ENCODE measurements at places on chromosomes 5 and 9.

DNA sequence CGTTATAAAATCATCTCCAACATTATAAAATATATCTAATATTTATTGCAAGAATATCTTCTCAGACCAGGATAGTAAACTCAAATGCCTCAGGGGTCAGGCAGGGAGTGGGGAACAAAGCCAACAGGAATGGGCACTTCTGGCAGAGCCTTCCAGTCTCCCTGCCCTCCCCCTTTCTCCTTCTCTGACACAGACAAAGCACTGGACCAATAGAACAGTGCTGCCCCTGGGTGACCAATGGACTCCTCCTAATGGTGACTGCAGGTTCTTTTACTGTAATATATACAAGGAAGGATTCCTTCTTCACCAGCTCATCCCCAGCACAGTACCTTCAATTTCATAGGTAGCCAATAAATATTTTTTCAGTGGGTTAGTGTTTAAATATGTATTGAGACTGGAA lies 31.1 kb upstream of the MAMDC2 start:
- DNase-seq, result no peak

DNA sequence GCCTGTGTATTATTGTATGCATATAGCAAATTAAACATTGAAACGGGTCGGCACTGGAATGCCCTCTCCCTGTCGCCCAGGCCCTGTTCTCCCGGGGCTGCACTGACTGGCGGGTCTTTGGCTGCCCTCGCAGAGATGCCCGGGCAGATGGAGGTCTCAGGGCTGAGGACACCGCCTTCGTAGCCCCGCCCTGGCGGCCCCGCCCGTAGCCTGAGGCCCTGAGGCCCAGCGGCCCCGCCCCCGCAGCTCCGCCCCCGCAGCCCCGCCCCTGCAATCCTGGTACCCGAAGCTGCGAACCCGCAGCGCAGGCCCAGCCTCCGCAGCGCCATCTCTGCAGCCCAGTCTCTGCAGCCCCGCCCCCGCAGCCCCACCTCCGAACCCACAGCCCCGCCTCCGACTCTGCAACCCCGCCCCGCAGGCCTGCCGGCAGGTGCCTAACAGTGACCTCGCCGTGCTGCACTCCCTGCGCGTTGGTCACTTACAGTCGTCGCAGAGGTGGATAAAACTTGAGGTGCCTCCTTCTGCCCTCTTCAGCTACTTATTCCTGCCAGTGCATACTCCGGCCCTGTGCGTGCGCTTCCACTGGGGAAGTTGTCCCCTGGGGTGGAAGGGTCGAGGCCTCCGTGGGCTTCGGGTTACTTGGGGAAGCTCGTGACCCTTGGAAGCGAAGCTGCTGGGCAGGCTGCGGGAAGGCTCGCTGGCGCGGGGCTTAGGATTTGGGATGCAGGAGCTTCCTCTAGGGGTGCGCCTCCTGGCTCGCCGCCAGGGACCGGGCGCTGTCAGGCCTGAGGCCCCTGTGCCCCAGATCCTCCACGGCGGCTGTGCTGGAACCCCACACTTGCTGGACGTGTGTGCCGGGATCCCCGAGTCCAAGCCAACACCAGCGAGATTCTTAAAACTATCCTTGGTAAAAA lies 72.3 kb downstream of the ICE1 start:
- peak; percentile 7 for DNase-seq

GRCh38 chr9:21681641-21682040 lies 120.8 kb upstream of the MTAP start:
- peak; percentile 81 for DNase-seq

- DNase-seq, result no peak
Observed at GRCh38 chr5:40988746-40989510, 79.6 kb downstream of the C7 start.

GRCh38 chr5:157213527-157214243 lies 33.0 kb downstream of the ITK start:
- no peak for DNase-seq

GRCh38 chr9:28264368-28264767 lies 691.1 kb upstream of the C9orf72 start:
- no peak for DNase-seq

GRCh38 chr9:74729136-74729695 lies 158.5 kb downstream of the TRPM6 start:
- no peak for DNase-seq

- no peak for DNase-seq
Observed at GRCh38 chr5:124000538-124000937, 488.6 kb downstream of the CSNK1G3 start.

DNA sequence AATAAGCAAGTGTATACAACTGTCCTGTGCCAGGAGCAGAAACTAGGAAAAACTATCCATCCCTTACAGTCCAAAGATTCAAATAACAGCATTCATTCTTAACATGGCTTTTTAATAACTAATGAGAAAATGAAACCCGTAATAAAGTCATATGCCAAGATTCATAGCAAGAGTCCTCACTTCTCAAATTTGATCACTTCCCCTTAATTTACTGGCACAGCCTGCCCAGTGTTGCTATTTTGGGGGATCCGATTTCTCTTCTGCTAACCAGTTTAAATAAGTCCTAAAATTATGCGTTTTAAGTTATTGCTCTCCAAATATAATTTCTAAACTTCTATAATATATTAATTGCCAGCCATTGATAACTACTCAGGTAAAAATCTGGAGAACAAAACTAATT lies 177.0 kb upstream of the PTGER4 start:
- no peak for DNase-seq

DNA sequence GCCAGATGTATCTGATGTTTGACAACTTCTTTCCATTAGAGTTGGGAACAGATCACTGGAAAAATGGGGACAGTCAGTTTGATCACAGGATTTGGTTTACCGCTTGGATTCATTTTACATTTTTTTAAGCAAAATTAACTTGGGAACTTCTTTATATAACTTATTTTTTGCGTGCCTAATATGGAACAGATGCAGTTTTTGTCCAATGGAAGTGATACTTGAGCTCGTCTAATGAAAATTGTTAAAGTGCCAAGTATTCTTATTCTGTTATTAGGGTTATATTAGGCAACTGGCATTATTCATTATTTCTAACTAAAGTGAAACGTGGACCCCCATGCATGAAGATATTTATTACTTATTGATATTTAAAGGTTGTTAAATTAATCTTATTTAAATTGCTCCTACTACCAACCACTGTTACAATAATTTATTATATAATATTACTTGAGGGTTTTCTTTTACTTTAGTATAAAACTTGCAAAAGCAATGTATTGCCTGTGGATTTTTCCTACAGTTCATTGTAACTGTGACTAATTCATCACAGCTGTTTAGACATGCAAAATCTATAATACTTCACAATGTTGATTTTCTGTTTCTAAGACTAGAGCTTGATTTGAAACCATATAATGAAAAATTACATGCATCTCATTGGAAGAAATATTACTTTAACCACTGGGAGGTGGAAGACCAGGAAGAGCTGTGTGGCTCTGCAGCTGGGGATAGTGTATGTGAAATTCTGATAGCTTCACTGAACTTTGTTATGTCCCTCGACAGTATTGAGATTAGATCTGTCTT lies 787.3 kb upstream of the WWC1 start:
- no peak for DNase-seq

- no peak for DNase-seq
Observed at GRCh38 chr9:126173401-126173800, 153.2 kb upstream of the MVB12B start.

DNA sequence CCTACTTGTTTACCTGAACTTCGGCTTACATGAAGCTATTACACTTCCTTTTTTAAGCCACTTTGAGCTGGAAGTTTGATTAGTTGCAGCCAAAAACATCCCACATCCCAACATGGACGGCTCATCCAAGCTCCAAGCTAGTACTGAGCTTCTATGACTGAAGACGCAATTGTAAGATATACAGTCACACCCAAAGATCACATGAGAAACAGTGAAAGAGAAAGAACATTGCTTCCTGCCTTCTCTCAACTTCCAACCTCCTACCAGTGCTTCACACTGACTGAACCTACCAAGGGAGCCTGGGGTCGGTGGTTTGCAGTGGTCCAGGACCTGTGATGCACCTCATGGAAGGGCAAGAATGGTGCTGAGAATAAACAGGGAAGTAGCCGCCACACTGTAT lies 27.4 kb upstream of the ADRA1B start:
- no peak for DNase-seq

GRCh38 chr9:73577848-73578247 lies 426.2 kb downstream of the ANXA1 start:
- peak; percentile 44 for DNase-seq

DNA sequence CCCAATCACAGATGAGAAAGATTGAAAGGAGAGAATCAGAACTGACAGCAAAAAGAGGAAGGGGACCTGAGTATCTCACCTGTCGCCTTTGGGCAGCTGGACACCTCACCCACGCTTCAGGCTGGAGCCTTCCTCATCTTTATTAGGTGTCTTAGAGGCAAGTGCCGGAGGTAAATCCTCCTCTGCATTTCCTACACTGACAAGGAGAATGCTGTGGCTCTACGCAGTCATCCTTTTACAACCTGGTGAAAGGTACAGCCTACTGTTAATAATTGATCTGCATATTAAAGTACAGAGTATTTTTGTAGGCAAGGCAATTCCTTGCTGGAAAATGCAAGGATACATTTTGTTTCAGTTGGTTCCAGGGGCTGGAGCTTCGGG lies 34.8 kb downstream of the PRLR start:
- DNase-seq, result no peak

DNA sequence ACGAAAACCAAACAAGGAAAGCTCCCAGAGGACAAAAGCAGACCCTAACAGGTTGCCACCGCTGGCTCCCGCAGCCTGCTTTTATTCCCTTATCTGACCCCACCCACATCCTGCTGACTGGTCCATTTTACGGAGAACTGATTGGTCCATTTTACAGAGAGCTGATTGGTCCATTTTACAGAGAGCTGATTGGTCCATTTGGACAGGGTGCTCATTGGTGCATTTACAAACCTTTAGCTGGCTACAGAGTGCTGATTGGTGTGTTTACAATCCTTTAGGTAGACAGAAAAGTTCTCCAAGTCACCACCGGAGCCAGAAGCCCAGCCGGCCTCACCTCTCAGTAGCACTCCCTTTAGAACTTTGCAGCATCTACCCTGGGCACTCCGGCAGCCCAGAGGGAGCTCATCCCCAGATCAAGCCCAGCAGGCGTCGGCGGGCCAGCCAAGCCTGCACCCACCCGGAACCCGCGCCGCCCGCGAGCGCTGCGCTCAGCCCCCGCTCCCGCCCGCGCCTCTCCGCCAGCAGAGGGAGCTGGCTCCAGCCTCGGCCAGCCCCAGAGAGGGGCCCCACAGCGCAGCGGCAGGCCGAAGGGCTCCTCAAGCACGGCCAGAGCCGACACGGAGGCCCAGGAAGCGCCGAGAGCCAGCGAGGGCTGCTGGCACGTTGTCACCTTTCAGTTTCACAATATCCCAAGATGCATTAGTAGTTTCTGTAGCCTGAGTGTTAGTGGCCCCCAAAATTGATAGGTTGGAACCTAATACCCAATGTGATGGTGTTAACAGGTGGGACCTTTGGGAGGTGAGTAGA lies 35.3 kb upstream of the CLPTM1L start:
- no peak for DNase-seq

- DNase-seq, result no peak
Observed at GRCh38 chr9:26220367-26220766, 542.1 kb upstream of the TUSC1 start.

DNA sequence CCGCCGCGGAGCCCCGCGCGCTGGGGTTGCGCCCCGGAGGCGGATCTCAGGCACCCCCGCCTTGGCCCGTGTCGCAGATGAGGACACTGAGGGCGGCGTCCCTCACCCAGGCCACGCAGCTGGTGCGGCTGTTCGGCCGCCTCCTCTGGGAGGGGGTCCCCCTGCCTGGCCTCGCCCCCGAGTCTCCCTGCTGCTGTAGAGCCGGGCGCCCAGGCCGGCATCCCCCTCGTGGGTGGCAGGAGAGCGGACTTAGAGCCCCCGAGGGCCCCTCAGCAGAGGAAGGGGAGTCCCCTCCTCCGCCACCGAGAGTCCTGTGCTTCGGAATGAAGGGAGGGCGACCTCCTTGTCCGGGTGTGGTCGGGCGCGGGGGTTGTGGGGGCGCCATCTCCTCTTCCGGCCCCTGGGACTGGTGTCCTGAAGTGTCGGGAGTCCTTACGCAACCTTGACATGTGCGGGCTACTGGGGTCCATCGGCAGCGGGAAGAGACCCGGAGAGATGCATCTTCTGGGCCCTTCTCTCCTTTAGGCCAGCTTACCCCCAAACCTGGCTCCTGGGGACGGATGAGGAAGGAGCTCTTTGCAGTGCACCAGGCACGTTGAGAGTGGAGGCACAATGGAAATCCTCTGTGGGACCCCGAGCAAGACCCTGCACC lies 11.7 kb upstream of the EXOSC2 start:
- DNase-seq, result no peak

GRCh38 chr5:108061941-108062340 lies 320.0 kb downstream of the FBXL17 start:
- peak; percentile 38 for DNase-seq

DNA sequence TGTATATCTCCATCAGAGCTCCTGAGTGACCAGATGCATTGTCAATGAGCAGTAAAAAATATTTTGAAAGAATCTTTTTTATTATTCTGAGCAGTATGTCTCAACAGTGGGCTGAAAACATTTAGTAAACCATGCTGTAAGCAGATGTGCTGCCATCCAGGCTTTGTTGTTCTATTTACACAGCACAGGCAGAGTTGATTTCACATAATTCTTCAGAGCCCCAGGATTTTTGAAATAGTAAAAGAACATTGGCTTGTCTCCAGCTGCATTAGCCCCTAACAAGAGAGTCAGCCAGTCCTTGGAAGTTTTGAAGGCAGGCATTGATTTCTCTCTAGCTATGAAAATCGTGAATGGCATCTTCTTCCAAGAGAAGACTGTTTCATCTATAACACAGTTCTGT lies 25.2 kb upstream of the ENTREP1 start:
- DNase-seq, result no peak

DNA sequence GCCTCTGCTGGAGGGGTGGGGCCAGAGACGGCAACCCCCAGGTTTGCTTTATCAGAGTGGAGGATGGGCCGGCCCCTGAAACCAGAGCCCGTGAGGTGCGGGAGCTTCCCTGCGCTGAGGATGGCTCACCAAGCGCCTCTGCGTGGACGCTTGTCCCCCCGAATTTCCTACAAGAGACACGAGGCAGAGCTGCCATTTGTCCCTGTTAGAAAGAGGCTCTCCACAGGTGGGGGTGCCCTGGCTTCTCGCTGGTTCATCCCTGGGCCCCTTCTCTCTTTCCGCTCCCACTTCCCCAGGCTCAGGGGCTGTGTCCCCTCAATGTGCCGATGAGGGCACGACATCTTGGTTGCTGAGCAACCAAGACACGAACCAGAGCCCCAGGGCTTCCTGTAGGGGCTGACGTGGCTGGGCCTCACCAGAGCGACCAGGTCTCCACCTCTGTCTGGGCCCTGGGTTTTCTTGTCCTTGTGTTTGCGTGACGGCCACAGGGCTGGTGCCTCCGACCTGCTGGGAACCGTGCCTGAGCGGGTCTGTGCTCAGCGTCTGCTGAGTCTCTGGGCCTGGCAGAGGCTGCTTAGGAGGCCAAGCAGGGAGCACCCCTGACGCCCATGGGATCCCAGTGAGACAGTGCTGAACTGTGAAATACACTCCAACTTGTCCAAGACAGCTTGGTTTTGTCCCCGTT lies 119.6 kb upstream of the COL5A1 start:
- no peak for DNase-seq

- DNase-seq, result no peak
Observed at GRCh38 chr5:45225571-45226031, 416.9 kb downstream of the MRPS30 start.
